ENCODE measurements at places on chromosomes 1 and 21. TPM values are rescaled to one million over a fixed set of nuclear protein-coding genes. Genes with fewer than 3 reads are reported as not detected.

Gene OR2T11
- not detected for polyA plus RNA-seq

Gene XPR1
- 7.4 TPM for polyA plus RNA-seq

Gene TLCD4
- 2.7 TPM for polyA plus RNA-seq

Gene TMEM201
- polyA plus RNA-seq, result 4.5 TPM

GRCh38 chr1:95535614-95536013 lies 301.6 kb downstream of the RWDD3 start:
- no peak overlapping the region for H3K4me3 ChIP-seq
- no peaks in the 10 kb centered on the region for H3K27me3 ChIP-seq
- DNase-seq, result no peak

GRCh38 chr1:200733907-200734306 lies 4.8 kb upstream of the CAMSAP2 start:
- no peak overlapping the region for H3K4me3 ChIP-seq
- no peak overlapping the region for H3K27ac ChIP-seq
- H3K4me1 ChIP-seq, result no peaks in the 10 kb centered on the region
- H3K27me3 ChIP-seq, result no peaks in the 10 kb centered on the region

GRCh38 chr1:75472971-75473603 lies 137.8 kb downstream of the SLC44A5 start:
- no peaks in the 10 kb centered on the region for H3K27me3 ChIP-seq
- H3K27ac ChIP-seq, result no peak overlapping the region
- H3K36me3 ChIP-seq, result no peaks in the 10 kb centered on the region
- DNase-seq, result no peak

GRCh38 chr1:7838714-7839113 lies 14.2 kb downstream of the UTS2 start:
- H3K36me3 ChIP-seq, result peaks cover 8% of the 10 kb centered on the region
- no peak overlapping the region for H3K27ac ChIP-seq
- DNase-seq, result no peak
- no peaks in the 10 kb centered on the region for H3K27me3 ChIP-seq
- no peaks in the 10 kb centered on the region for H3K4me1 ChIP-seq

DNA sequence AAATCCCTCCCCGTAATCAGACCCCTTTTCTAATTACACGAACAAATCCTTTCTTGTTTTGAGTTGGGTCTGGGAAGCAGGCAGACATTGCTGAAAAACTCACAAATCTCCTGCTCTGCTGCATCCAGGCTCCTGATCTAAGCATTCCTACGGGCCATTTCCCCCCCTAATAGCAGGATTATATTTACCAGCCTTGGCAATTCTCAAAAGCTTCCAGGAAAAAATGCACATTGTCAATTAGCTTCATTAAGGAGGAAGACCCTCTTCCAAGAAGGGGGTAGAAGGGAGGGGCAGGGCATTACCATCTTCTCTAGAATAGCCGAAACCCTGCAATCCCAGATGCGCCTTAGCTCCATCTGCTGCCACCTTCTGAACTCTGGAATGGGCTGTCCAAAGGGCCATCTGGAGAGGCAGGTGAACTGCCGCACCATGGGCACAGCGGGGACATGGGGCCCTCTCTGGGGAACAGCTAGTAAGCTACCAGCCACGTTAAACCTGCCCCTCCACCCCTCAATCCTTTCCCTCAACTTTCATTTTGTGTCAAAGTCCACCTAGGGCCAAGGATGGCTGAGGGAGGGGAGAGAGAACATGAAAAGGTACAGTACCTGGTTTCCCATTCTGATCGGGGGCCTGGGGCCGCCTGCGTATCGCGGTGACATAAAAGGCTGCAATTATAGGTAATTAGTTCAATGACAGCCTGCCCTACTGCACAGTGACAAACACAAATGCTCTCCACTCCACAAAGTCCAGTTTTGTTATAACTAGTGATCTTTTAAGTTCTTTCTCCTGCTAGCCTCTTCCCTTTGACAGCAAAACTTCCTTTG lies 56.8 kb downstream of the MRPL37 start:
- no peak overlapping the region for H3K27ac ChIP-seq
- H3K4me1 ChIP-seq, result peaks cover 3% of the 10 kb centered on the region
- H3K27me3 ChIP-seq, result no peaks in the 10 kb centered on the region
- H3K36me3 ChIP-seq, result no peaks in the 10 kb centered on the region
- H3K4me3 ChIP-seq, result no peak overlapping the region
- no peak for DNase-seq

GRCh38 chr1:157056269-157056668 lies 10.7 kb upstream of the ARHGEF11 start:
- H3K27ac ChIP-seq, result no peak overlapping the region
- no peaks in the 10 kb centered on the region for H3K4me1 ChIP-seq
- H3K4me3 ChIP-seq, result no peak overlapping the region
- H3K36me3 ChIP-seq, result no peaks in the 10 kb centered on the region
- H3K27me3 ChIP-seq, result peaks cover 2% of the 10 kb centered on the region

- H3K27ac ChIP-seq, result no peak overlapping the region
- H3K4me3 ChIP-seq, result no peak overlapping the region
- H3K27me3 ChIP-seq, result no peaks in the 10 kb centered on the region
- H3K36me3 ChIP-seq, result no peaks in the 10 kb centered on the region
- H3K4me1 ChIP-seq, result no peaks in the 10 kb centered on the region
These were observed 30.5 kb downstream of the MROH7 start for GRCh38 chr1:54671985-54672608.

DNA sequence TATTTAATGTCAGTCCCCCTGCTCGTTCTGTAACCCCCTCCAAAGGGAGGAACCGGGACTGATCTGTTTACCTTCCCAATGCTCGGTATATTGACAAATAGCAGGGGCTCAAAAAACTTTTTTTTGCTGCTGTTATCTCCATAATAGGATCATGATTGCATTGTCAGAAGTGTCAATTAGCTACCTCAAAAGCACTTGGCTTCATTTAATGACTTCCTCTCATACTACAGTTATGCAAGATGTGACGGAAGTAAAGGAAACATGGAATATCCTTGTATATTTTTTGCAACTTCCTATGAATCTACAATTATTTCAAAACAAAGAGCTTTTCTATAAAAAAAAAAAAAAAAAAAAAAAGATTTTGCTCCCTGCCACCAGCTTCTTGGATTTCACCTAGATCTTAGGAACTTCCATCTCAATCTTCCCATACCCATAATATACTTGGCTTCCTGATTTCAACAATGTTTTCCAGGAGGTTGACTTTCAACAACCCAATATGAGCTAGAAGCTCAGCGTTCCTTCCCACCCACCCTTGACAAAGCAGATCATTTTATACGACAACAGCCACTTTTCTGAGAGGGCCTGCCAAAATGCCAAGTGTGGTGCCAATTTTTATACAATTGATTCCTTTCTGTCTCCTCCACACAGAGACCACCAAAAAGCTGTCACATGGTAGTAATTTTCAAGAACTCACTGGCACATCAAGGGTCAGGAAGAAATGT lies 71.7 kb downstream of the SETD4 start:
- H3K4me3 ChIP-seq, result no peak overlapping the region
- no peaks in the 10 kb centered on the region for H3K36me3 ChIP-seq
- no peak for DNase-seq
- no peaks in the 10 kb centered on the region for H3K27me3 ChIP-seq
